ENCODE measurements at places on chromosomes 3 and 15.

DNA sequence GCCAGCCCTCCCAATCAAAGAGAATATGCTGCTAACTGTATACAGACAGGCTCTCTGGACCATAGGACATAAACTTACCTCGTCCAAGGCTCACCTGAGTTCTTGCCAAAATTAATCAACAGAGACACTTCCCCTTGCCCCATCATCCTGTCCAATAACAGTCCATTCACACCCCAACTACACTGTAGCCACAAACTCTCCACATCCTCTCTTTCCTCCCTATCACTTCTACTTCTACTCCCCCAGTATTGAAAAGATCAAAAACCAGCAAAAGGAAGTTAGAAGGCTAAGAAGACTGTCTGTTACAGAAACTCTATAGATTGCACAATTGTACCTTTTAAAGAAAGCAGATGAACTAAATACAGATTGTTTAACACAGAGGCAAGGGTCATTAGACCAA, 133.5 kb upstream of the STT3B start:
- no peak for DNase-seq

DNA sequence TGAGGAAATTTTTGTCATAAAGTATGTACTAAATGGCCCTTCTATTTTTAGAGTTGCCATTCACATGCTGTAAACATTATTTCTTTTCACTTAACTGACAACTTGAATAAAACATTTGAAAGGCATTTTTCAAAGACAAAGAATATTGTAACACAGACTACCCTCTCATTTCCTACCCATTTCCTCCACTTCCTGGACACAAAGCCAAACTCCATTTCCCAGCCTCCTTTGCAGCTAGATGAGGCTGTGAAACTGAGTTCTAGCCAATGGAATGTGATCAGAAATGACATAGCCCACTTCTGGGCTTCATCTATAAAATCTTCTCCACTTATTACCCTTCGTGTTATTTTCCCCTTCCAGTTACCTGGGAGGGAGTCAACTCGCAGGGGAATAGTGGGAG, 288.9 kb upstream of the DPH6 start:
- DNase-seq, result no peak

- DNase-seq, result peak; percentile 54
Observed at GRCh38 chr3:11379238-11379823, 107.1 kb downstream of the ATG7 start.

DNA sequence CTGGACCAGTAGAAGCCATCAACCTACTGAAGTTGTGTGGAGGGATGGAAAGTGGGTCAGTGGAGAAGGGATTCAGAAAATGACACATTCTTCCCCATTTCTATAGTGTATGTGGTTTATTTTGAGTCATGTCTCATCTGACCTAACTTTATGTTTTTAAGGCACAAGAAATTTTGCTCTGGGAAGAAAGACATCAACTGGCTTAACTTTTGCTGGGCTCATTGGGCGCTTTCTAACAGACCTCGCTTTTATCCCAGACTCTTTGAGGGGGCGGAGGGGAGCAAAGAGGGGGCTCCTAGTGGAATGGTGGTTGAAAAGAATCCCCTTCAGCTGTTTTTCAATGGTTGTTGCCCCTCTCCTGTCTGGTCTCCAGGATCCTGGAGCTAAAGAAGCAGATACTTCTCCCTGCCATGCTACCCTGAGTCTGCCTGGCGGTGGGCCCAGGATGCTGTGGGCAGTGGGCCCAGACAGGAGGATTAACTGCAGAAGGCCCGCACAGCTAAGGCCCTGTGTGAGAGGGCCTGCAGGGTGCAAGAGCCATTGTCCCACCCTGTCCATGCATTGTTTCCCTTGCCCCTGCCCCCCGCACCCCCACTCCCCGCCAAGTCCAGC, 14.5 kb downstream of the CSRNP1 start:
- DNase-seq, result peak; percentile 40

- no peak for DNase-seq
Observed at GRCh38 chr15:73437543-73438109, 5.3 kb upstream of the REC114 start.

GRCh38 chr3:193788189-193788991, 195.4 kb downstream of the OPA1 start:
- DNase-seq, result peak; percentile 55

GRCh38 chr15:68561171-68561900, 17.5 kb upstream of the CORO2B start:
- no peak for DNase-seq

GRCh38 chr3:114307832-114308231, 14.0 kb downstream of the TIGIT start:
- DNase-seq, result no peak

GRCh38 chr3:34889641-34890040, 749.7 kb upstream of the ARPP21 start:
- DNase-seq, result no peak

DNA sequence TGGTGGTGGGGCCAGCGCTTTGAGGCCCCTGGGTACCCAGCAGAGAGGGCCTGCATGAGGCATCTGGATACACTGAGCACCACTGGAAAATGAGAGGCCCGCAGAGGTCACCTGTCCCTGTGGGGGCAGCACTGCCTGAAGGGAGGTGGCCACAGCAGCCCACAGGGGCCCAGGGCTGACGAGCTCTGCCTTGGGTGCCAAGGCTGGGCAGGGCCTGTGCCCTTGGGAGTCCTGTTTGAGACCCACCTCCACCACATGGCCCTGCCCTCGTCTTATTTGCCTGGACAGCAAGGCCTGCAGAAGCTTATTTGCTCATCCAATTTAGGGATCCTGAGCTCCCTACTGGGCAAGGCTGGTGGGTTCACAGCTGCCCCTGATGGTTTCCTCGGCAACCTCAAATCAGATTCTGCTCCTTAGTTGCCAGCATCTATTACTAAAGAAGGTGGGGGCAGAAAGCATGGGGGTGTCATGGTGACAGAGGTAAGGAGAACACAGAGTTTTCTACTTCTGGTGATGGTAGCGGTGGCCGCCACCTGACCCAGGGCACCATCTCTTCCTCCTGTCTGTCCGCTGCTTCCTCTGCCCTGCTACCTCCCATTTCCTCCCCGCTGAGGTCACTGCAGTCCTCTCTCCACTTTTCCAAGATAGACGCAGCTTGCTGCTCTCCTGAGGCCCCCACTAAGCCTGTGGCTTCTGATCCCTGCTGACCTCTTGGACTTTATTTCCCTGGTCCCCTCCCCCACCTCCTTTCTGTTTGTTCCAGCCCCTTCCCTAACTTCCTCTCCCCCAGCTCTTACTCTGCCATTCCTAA, 62.9 kb downstream of the HMCES start:
- DNase-seq, result no peak

- no peak for DNase-seq
Observed at GRCh38 chr3:195040094-195040493, 230.9 kb downstream of the XXYLT1 start.

DNA sequence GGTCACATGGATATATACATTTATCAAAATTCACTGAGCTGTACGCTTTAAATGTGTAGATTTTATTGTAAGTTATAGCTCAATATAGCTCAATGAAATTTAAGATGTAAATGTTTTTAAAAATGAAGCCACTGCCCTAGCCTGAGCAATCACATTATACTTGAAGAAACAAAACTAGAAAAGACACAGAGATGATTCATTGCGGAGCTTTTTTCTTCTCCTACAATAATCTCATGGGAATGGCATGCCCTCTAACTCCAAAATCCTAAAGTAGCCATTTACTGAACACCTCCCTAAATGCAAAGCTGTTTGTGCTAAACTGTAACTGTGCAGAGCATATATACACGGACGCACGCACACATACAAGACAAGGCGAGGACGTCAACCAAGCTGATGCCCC, 84.2 kb downstream of the MYO9A start:
- DNase-seq, result peak; percentile 16

DNA sequence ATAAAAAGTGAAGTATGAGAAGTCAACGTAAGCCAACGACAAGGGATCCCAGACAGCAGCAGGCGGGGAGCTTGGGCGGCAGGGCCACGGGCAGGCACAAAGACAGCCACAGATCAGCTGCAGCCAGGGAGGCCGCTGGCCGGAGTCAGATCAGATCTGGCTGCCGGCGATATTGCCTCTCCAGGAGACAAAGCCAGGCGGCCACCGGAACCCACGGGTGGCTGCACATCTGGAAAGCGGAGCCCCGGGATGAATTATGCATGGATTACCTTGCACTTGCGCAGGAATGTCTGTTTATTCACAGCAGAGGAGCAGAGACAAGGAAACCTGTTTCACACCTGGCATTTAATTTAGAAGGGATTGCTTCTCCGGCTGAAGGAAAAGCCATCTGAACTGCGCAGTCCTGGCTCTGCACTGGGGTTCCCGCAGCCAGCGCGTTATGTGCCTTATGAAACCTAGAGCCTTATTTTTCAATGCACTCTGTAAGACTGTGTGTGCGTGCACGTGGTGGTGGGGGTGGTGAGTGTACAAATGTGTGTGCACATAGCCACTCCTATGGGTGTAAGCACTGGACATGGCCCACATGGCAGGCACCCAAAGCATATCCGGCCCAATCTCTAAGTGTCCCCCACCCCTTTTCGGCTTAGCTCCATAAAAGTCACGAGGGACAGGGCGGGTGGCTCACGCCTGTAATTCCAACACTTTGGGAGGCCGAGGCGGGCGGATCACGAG, 427.8 kb upstream of the MCTP2 start:
- peak; percentile 7 for DNase-seq

- no peak for DNase-seq
Observed at GRCh38 chr3:85785766-85786165, 827.0 kb downstream of the CADM2 start.

DNA sequence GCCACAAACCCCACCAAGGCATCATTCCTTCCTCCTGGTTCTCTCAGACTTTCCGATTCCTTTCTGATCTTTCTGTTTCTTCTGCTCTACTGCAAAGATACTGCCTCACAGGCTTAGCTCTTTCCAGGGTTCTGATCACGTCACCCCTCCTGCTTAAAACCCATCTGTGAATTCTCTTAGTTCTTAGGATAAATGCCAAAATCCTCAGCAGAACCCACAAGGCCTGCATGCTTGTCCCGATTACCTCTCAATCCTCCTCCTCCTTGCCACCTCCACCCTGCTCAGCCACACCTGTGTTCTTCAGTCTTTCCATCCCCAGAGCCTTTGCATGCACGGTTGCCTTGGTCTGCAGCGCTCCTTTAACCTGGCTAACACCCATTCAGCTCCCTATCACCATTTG, 84.0 kb downstream of the SRGAP3 start:
- no peak for DNase-seq

DNA sequence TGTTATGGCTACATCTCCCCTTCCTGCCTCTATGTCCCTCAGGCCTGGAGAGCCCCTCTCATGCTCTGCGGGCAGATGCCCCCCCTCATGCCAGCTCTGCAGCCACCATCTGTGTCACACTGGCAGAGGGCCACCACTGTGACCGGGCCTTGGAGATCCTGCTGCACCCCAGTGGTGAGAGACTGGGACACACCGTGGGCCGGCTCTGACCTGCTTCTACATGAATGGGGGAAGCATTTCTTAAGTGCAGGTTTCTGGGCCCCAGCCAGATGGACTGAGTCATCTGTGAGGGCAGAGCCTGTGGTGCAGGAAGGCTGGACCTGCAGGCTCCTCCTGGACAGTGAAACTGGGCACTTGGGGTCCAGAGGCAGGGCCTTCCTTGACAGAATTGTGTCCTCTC, 4.8 kb downstream of the VWA5B2 start:
- peak; percentile 68 for DNase-seq

DNA sequence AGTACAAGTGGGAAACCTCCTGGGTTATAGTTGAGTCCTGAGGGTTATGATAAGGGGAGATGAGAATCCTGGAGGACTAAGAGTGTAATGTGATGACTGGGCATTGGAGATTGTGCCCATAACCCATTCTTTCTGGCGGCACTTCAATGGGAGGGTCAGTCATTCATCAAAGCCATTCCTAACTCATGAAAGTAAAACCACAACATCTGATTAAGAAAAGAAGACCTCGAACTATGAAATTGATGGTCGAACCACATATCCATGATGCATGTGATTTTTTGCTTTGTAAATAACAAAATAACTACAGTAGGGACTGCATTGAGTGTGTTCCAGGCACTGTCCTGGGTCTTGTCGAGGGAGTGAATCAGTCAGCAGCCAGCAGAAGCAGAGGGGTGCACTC, 215.1 kb downstream of the SHQ1 start:
- DNase-seq, result peak; percentile 49

- DNase-seq, result no peak
Observed at GRCh38 chr3:71227270-71227661, 356.3 kb downstream of the FOXP1 start.

GRCh38 chr3:133996251-133996661, 33.5 kb downstream of the SLCO2A1 start:
- no peak for DNase-seq

GRCh38 chr3:59784164-59784563, 734.3 kb upstream of the CFAP20DC start:
- DNase-seq, result no peak

- peak; percentile 61 for DNase-seq
Observed at GRCh38 chr15:101242160-101242998, 9.5 kb downstream of the CHSY1 start.

DNA sequence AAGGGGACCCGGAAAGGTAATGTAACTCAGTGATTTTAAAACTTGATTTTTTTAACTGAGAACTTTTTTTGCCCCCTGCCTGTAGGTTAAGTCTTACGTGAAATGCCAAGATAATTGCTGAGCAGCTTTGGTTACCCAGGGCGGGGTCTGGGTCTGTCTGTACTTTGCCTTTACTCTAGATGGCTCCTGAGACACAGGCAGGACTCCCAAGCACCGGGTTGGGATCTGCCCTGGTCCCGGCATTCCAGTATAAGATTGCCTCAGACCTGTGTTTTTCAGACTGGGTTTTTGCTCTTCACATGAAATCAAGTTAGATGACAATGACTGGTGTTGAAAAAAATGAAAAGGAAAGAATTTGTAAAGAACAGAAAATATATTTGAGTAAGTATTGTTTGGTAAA, 40.3 kb downstream of the WDR76 start:
- no peak for DNase-seq

GRCh38 chr3:158085931-158086330, 20.3 kb downstream of the SHOX2 start:
- no peak for DNase-seq

DNA sequence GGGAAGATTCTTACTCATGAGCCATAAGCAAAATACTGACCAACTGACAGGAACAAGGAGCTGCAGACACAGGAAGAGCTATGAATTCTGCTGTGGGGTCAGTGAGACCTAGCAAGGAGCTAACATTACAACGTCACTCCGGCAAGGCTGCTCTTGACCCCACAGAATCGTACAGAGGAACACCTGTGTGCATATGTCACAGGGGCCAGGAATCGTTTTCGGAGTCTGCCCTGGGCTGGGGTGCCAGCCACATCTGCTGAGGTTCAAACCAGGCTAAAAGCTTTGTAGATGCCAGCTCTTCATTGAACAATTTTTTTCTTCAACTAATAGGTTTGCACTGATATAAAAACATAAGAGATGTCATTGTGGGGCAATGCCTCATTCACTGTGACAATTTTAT, 82.6 kb downstream of the LRRK1 start:
- no peak for DNase-seq

All from AG10803 (cell line).